ENCODE measurements at places on chromosomes 6 and 20. TPM values are rescaled to one million over a fixed set of nuclear protein-coding genes. Genes with fewer than 3 reads are reported as not detected.

DNA sequence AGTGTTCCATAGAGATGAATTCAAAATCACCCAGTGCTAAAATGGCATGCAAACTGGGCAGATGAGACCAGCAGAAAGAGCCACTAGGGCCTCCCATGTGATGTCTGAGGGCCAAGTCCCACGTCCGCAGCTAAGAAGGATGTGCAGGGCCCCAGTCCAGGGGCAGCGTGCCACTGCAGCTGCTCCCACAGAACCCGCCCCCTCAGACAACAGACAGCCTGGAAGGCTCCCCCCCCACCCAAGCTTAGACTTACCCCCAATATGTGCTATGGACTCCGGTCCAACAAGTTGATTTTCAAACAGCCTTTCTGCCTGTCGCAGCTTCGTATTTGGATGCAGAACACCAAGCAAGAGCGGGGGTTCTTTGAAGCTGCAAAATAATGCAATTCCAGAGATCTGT, 14.0 kb downstream of the APMAP start:
- no peak for DNase-seq

DNA sequence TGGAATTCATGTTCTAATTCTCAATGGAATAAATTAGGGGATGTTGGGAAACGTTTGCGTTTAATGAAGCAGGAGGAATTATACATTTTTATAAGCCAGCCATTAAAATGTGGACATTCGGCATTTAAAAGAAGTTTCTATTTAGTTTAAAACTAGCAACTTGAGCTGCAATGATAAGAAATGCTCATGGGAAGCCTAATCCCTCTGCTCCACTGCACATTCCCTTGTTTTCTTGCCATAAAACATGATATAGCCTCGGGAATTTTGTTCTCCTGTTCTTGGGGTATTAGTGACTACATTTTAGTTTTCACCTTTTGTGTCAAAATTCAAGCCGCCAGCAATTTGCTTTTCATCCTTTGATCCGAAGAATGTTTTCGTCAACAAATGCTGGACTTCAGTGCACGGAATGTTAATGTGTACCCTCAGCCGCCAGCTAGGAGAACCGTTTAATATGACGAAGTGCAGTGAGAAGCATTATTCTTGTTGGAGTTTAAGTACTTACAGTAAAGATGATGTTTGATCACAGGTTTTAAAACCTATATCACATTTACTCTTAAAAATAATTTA, 137.9 kb downstream of the HIVEP1 start:
- no peak for DNase-seq

Gene BMP5
- total RNA-seq = 0.45 TPM

Gene PSORS1C2
- total RNA-seq = not detected
